Activated CD4-positive, alpha-beta T cell treated with anti-CD3 and anti-CD28 coated beads for 48 hours (primary cell): ENCODE measurements at places on chromosomes 1 and 21.

DNA sequence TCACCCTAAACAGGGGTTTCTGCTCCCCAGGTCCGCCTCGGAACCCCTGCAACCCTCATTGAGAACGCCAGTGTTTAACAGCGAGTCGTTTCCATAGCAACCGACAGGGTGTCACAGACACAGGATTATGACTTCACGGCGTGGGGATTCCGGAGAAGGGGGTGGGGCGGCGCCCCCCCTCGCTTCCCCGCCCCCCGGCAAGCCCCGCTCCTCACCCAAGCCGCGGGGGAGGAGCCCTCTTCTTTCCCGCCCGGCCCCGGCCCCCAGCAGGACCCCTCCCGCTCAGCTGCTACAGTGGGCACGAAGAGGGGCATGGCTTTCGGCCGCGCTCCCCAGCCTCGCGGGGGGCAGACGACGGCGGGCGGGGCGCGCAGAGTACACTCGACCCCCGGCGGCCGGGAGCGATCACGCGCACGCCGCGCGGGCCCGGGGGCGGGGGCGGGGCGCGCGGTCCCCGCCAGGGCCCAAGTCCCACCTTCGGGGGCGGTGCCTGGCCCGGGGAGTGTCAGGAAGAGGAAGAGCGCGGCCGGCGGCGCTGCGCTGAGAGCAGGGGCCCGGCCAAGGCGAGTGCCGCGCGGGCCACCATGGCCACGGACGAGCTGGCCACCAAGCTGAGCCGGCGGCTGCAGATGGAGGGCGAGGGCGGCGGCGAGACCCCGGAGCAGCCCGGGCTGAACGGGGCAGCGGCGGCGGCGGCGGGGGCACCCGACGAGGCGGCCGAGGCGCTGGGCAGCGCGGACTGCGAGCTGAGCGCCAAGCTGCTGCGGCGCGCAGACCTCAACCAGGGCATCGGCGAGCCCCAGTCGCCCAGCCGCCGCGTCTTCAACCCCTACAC, at the start of gene EFHD2:
TSS of gene EFHD2 (plus strand) at position 501 of the 835 bp plus-strand sequence. CDS start at position 585, 84 bp downstream.
- peak; percentile 88 for DNase-seq

DNA sequence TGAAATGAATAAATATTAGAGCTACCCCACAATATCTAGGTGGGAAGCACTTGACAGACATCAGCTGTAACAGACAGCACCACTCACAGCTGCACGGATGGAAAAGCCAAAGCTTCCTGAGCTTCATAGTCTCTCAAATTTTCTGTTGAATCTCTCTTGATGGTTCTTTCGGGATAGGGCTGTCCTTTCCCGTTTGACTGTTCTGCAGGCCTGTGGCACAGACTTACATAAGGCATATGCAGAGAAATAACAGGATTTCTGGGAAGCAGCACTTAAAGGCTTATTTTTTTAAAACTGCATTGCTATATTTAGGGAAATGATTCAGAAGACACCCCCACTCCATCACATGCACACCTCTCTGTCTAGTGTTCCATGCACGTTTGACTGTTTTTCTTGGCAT, 77.5 kb downstream of the ZNF648 start:
- DNase-seq: no peak

- DNase-seq: no peak
These were observed 249.3 kb downstream of the ATG4C start for GRCh38 chr1:63033211-63033610.

GRCh38 chr1:109237512-109237911, 11.8 kb upstream of the CELSR2 start:
- no peak for DNase-seq

- DNase-seq: no peak
These were observed at the start of gene SLC5A9 for GRCh38 chr1:48222501-48223242. Gene SLC5A9 (plus strand): TSS chr1:48222716. CDS start chr1:48222737, 21 bp downstream.
